ENCODE measurements at places on chromosomes 3 and 15. TPM values are rescaled to one million over a fixed set of nuclear protein-coding genes. Genes with fewer than 3 reads are reported as not detected.

- DNase-seq: no peak
These were observed 399.6 kb upstream of the TBL1XR1 start for GRCh38 chr3:177596816-177597271.

GRCh38 chr3:102238362-102238761 lies 196.5 kb upstream of the ZPLD1 start:
- DNase-seq: no peak

- no peak for DNase-seq
These were observed 16.6 kb upstream of the PARP6 start for GRCh38 chr15:72288796-72289596.

DNA sequence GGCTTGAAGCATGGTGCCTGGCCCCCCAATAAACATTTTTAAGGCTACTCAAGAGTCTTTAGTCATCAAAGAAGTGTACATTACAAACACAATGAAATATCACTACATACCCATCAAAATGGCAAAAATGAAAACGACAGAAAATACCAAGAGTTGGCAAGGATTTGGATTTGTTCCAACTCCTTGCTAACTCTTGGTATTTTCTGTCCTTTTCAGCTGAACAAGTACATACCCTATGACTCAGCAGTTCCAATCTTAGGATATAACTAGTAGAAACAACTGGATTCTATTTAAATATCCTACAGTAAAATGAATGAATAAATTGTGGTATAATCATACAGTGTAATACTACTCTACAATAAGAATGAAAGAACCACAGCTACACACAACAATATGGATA lies 25.1 kb upstream of the GABPB1 start:
- DNase-seq: no peak

GRCh38 chr15:100602823-100603393 lies 519 bp downstream of the ASB7 start:
- peak; percentile 20 for DNase-seq

DNA sequence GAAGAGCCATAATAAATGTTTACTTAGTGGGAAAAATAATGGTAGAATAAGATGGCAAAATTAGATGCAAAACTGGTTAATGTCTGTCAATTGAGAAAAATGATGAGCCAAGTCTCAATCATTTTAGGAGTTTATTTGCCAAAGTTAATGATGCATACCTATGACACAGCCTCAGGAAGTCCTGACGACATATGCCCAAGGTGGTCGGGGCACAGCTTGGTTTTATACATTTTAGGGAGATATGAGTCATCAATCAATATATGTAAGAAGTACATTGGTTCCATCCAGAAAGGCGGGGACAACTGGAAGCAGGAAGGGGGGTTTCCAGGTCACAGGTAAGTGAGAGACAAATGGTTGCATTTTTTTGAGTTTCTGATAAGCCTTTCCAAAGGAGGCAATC lies 31.5 kb downstream of the CLEC3B start:
- DNase-seq: no peak

DNA sequence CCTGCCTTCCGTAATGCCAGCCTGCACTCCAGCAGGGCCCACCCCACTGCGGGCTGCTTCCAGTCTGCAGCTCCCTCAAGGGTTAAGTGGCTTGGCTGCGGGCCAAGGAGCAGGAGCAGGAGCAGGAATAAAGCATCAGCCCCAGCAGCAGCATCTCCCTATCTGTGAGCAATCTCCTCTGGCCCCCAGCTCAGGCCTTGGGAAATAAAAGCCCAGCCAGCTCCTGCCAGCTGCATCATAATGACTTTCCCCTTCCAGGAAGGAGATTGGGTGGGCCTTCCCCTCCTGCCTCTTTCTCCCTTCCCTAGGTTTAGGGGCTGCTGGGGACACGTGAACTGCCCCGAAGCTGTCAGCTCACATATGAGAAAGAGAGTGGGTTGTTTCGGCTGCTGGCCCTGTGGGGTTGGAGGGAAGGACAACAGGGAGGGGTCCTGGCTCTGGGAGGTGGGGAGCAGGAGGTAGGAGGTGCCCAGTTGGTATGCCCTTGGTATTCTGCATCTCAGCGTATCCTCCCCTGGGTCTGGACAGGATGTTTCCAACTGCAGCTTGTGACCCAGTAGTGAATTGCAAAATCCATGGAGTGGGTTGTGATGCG lies 34.6 kb upstream of the FGD5 start:
- no peak for DNase-seq

GRCh38 chr15:75820206-75820605 lies 23.0 kb upstream of the UBE2Q2 start:
- DNase-seq: no peak

GRCh38 chr15:69973102-69973714 lies 124.5 kb downstream of the TLE3 start:
- DNase-seq: no peak

GRCh38 chr3:13158871-13159270 lies 85.6 kb upstream of the IQSEC1 start:
- no peak for DNase-seq

DNA sequence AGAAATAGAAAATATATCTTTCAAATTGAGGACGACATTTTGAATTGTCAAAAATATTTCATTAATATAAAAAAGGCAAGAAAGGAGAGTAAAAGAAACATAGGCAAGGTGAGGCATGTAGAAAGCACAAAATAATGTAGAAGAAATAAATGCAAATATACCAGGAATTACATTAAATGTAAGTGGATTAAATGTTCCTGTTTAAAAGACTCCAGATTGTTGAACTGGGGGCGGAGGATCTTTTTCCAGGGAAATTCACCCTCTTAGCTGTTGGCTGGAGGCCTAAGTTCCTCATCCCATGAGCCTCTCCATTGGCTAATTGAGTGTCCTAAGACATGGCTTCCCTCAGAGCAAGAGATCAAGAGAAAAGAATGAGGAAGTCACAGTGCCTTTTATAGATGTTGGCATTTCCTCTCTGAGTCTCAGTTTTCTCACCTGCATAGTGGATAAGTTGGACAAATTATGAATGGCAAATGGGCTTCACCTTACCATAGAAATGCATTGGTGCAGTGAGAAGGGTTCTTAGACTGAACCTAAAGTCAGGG lies 147.4 kb upstream of the SMAD3 start:
- no peak for DNase-seq

GRCh38 chr3:56051052-56051451 lies 417.2 kb downstream of the ERC2 start:
- DNase-seq: no peak

DNA sequence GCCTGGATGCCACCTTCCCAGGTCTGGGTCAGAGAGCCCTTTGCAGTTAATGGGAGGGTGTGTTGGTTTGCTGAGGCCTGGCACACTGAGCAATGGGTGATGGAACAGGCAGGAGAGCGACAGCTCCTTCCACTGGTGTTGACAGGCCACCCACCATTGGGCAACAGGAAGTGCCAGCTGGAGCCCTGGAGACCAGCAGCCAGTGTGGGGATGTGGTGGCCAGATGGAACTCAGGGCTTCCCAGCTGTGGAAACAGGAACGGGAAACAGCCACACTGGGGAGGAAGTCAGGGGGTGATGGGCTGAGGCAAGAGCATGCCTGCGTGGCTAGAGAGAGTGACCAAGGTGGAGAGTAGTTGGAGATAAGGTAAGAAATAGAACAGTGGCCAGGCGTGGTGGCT lies 9.3 kb downstream of the PSTPIP1 start:
- DNase-seq: no peak

- DNase-seq: no peak
These were observed 204.9 kb downstream of the TIGIT start for GRCh38 chr3:114498539-114499370.

- no peak for DNase-seq
These were observed 53.4 kb upstream of the EIF5A2 start for GRCh38 chr3:170961616-170962400.

DNA sequence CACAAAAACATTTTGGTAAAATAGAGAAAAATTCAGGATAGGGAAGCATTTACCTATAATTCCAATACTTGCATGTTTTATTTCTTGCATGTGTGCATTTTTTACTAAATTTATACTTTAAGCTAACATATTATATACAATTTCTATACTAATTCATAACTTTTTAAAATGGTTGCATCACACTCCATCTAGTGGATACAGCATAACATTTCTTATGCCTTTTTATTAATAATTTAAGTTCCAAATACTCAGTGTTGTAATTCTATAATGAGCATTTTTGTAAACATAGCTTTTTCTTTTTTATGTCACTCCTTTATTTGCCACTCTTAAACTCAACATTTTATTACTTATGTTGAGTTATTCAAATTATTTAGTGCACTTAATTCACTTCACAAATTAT lies 477.7 kb downstream of the ZBBX start:
- no peak for DNase-seq

Gene NUDT16
- total RNA-seq: 8.3 TPM

Gene TNFAIP8L3
- total RNA-seq: 2.1 TPM

Gene CHRNA5
- total RNA-seq: 8.4 TPM

Gene MED12L
- 1.7 TPM for total RNA-seq

Gene PAQR5
- not detected for total RNA-seq

Gene SCAANT1
- not detected for total RNA-seq

Gene ZNF385D
- total RNA-seq: not detected

Gene ACAA1
- total RNA-seq: 67.1 TPM

All from CD8-positive, alpha-beta memory T cell (primary cell).